ENCODE measurements at places on chromosomes 7 and 10. TPM values are rescaled to one million over a fixed set of nuclear protein-coding genes. Genes with fewer than 3 reads are reported as not detected.
A peak's percentile ranks its signal among the peaks of the same experiment; 100 is the strongest.

The PAX4 gene
- not detected for total RNA-seq

The SEMA3A gene
- 0.56 TPM for total RNA-seq

The GIMAP8 gene
- 1.6 TPM for total RNA-seq

The GCK gene
- not detected for total RNA-seq

The STEAP1B gene
- total RNA-seq: 2.0 TPM

The AGR2 gene
- 7.5 TPM for total RNA-seq

The OGDHL gene
- 0.52 TPM for total RNA-seq

The FEZF1 gene
- not detected for total RNA-seq

- no peak for ATAC-seq
Measured at GRCh38 chr7:14905764-14906163, 3.2 kb upstream of the DGKB start.

- ATAC-seq: no peak
Measured at GRCh38 chr10:34622945-34623344, 192.2 kb downstream of the PARD3 start.

DNA sequence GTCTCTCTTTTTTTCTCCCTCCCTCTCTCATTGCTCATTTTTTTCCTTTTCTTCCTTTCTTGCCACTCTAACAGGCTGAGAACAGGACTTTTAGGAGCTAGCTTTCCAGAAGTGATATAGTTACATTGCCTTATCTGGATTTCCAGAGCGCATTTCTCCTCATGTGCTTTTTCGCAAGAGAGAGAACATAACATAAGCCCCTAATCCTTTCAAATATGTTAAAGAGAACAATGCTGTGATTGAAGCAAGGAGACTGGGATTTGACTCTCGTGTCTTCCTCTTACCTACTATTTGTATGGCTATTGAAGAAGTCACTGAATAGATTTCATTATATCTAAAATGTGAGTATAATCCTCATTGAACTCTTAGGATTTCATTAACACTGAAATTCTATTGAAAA is 101.2 kb upstream of the PRPS1L1 start:
- ATAC-seq: no peak

- no peak for ATAC-seq
Measured at GRCh38 chr10:128296253-128297007, 170.2 kb upstream of the MKI67 start.

DNA sequence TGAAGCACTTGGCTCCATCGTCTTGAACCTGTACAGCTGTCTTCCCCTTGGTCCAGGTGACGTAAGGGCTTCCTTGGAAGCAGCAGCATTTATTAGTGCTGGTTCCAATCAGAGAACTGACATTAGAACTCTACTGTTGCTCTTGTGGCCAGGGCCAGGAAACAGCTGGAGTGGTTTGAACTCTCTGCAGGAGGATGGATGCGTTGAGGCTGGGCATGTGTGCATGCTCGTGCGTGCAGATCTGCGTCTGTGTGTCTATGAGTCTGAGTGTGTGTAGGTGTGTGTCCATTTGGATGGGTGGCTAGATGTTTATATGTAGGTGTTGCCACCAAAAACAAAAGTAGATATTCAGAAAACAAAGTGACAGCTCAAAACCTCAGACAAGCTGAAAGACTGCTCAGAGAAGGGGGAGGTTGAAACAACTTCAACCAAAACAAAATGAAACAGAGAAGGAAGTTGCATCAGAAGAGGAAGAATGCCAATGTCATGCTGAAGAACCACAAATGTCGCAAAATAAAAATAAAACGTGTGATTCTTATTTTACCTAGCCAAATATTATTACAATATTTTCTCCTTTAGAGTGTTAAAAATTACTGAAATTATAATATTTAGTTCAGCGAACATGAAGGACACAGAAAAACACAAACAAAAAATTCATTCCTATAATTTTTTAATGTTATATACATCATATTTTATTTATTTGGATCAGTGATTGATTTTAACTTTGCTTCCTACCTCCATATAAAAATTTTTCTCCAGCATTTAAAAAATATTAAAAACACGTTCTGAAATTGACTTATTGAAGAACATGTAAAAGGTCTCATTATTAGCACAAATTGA is 96.1 kb upstream of the MKLN1 start:
- ATAC-seq: peak; percentile 52

- peak; percentile 67 for ATAC-seq
Measured at GRCh38 chr7:77415476-77415822, 700 bp downstream of the GSAP start.

DNA sequence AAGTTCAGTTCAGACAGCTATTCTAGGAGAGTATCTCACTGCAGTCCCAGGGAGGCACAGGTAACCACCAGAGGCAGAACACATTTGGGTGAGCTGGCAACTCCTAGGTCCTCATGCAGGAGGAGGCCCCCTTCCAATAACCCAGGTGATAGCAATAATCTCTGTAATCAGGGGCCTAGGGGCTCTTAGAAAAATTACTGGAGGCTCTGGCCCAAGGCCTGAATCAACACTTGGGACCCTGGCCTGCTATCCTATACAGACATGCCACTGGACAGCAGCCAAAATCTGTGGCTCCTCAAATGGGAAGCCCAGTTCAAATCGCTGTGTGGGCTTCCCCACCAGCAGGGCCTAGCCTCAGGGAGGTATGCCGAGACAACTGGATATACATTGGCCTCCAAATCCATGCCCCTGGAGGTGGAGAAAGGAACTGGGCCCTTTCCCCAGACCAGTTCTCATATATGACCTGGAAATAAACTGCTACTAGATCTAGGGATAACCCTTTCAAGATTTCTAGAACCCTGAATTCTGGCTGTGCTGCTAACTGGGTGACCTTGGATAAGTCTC is 1.6 kb downstream of the AVPI1 start:
- no peak for ATAC-seq

DNA sequence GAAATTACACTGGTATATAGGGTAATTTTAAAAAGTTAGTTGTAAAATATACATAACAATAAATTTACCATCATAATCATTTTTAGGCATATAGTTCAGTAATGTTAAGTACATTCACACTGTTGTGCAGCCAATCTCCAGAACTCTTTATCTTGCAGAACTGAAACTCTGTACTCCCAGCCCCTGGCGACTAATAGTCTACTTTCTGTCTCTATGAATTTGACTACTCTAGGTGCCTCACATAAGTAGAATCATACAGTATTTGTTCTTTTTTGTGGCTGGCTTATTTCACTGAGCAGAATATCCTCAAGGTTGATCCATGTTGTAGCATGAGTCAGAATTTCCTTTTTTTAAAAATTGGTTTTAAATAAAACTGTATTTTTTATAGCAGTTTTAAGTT is 41.4 kb downstream of the NRF1 start:
- ATAC-seq: no peak

DNA sequence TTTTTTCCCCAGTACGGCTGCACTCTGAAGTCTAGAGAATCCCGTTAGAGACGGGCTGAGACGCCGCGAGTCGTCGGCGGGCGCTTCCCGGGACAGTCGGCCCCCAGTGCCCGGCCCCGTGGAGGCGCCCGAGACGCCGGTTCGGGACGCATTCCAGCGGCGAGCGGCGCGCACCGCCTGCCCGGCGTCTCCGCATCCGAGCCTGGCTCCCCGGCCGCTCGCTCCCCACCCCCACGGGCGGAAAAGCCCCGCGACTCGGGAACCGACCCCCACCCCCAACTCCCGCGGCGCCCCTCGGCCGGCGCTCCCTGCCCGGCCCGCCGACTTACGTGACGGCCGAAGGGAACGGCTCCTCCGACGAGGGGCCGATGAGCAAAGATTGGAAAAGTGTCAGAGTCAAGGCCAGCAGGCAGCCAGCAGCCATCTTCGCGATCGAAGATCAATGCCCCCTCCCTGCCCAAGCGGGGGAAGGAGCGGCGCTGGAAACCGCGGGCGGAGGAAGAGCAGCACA is 486 bp downstream of the CACNA2D1 start:
- ATAC-seq: no peak

DNA sequence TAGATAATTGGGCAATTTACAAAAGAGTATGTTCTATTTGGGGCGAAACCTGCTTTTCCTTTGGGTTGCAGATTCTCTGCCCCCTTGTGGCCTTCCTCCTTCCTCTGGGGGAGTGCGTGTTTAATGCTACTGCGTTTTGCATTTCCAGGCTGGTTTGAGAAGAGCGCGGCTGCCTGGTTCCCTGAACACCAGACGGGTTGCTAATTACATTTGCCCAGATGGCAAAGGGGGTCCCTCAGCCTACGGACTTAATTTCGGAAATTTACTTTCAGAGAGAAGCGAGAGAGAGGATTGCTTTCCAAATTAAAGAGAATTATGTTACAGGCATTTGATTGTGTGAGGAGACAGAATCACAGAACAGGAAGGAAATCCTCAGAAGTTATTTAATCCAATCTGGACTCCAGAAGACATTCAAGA is 91.9 kb upstream of the JAZF1 start:
- no peak for ATAC-seq

DNA sequence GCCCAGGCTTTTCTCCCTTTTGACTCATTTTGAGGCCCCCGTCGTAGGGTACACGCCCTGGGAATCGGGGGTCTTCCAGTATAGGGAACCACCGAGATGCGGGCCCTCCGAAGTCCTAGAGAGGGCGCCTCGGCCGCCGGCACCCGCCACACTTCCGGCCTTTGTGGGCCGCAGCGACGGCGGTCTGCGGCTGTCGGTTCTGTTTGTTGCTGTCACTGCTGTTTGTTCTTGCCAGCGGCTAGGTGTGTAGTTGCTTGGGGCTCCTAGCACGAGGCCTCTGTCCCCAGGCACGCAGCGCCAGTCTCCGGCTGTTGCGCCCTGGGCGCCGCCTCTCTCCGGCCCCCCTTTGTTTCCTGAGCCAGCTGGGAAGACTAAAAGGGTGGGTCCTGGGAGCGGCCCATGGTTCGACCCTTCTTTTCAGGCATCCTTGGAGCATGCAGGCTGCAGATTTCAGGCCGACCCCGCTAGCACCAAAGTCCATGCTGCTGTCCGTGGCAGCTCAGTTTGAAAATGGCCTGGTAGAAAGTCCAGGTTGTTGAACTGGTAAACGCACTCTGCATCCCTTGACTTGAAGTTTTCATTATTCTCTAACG is 17.8 kb upstream of the ZKSCAN1 start:
- peak; percentile 50 for ATAC-seq

DNA sequence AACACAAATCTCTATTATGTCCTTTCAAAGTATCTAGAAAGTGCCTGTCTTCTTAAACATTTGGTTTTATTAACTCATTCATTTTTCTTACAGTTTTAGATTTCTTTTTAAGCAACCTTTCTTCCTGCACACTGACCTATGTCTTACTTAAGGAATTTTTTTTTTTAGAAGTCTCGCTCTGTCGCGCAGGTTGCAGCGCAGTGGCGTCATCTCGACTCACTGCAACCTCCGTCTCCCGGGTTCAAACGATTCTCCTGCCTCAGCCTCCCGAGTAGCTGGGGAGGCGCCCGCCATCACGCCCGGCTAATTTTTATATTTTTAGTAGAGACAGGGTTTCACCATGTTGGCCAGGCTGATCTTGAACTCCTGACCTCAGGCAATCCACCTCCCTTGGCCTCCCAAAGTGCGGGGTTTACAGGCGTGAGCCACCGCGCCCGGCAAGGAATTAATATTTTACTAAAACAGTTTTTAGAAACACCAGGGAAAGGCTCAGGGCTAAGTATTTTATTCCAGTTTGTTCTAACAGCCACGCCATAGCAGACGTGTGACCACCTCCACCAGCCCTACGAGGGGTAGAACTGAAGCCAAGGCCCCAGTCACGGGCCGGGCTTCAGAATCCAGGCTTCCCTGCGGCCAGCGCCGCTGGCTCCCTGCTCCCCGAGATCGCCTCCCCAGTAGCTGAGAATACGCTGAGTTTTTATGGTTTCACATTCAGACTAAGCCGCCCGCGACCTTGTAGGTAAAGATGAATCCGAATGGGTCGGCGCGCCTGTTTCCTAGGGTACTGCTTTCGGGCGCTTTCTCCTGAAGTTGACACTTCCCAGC is 941 bp upstream of the LUC7L2 start:
- ATAC-seq: peak; percentile 1

- no peak for ATAC-seq
Measured at GRCh38 chr7:27953777-27954176, 213.8 kb downstream of the TAX1BP1 start.

DNA sequence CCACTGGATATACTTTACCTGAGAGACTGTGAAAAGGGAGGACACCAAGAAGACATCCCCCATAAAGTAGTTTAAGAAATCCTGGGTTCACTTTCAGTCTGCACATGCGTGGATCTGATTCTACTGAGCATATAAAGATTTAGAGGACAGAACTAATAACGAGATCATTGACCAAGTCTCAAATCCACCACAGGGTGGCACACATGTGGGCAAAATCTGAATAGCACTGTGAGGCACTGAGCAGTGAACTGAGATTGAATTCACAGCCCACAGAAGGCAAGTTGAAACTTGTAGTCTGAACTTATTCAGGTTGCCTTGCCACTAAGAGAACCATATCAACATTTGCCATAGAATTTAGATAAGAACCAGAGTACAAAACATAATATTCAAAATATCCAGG is 818.6 kb downstream of the GRID1 start:
- ATAC-seq: peak; percentile 80

- ATAC-seq: no peak
Measured at GRCh38 chr7:15571301-15571878, 9.6 kb upstream of the AGMO start.

- ATAC-seq: peak; percentile 81
Measured at GRCh38 chr7:6435486-6436384, 12.0 kb downstream of the DAGLB start.

DNA sequence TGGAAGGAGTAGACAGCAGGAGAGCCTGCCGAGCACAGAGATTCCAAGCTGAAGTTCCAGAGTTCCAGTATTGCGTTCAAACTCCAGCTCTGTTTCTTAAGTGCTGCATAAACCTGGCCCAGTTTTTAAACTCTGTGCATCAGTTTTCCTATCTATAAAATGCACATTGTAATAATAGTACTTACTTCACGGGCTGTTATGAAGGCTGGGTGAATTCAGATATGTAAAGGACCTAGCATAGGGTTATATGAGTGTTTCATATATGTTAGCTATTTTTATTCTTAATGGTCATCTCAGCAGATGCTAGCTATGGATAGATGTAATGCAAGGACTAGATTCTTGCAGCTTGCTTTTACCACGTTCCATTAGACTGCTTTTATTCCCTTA is 293.1 kb upstream of the SEMA3C start:
- no peak for ATAC-seq

DNA sequence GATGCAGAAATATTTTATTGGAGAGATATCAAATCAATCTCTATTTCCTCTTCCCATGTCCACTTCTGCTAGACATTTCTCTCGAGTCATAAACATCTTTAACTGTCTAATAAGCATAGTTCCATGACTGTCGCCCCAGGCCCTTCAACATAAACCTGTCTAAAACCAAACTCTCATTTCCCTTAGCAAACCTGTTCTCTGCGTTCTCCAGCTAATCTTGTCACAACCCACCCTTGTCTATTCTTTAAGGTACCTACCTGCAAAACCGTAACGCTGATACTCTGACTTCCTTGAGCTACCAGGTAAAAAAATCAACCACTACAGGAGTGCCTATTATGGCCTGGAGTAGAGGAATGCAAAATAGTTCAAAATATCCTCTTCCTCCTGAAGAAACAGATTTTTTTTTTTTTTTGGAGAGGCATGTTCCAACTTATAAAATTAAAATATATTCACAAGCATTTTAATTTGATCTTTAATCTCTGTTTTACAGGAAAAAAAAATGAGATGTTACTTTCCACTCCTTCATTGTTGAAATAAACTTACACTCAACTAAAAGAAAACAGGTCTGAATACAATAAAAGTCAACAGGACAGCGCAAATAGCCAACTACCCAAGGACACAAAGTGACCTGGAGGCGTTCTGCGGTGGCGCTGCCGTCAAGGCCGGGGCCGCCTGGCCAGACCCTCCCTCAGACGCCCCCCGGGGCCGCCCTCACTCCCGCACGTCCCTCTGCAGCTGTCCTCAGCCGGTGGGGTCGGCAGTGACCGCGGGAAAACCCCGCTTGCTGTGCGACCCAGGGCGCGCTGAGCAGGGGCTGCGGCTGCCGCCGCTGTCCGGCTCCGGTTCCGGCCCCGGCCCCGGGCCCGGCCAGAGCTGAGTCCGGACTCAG is 765 bp downstream of the SLC25A40 start:
- peak; percentile 1 for ATAC-seq
